Osteoblast (primary cell): ENCODE measurements at places on chromosomes 4 and X.
A peak's percentile ranks its signal among the peaks of the same experiment; 100 is the strongest.

DNA sequence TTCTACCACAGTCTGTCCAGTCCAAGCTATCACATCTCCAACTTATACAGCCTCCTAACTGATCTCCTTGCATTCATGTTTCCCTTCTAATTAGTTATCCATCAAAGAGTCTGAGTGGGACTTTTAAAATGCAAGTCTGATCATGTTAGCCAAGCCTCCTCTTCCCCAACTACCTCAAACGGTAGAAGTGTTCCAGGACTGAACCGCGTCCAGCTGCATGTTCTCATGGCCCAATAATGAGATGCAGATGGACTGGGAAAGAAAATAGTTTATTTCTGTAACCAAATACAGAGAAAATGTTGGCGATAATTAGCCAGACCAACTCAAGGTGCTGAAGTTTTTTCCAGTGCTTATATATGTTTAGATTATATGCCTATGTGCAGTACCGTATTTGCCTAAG is 46.6 kb upstream of the PPP1R2C start:
- no peak for DNase-seq

- DNase-seq = no peak
Observed at GRCh38 chr4:23942471-23942870, 52.6 kb upstream of the PPARGC1A start.

DNA sequence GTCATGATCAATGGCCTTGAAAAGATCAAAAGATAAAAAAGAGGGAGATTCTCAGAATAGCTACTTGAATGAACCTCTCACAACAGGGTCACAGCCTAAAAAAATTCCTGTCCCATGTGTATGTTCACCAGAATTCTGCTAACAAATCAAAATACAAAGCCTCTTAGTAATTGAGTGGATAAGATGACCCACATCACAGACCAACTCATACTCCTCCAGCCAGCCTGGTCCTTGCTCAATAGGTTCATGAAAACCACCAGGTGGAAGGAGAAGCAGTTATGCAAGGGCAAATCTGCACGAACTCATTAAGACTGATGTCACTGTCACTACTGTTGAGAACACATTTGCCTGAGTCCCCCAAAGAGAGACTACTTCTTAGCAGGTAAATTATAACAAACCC is 21.5 kb downstream of the WDFY3 start:
- DNase-seq = no peak

DNA sequence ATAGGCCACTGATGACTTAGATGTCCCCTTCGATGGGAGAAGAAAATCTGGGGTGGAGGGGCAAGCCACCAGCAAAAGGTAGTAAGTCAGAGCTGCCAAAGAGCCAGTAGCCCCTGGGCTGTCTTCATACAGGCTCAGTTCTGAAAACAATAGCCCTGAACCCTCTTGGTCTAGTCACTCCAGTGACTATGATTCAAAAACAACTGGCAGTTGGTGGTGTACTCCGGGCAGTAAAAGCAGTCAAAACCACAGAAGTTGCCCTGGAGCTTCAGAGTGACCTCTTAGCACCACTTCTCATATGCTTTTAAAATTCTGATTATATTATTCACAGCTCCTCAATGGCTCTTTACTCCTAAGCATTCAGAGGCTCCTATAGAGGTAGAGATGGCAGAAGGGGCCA is 164.3 kb upstream of the MAMLD1 start:
- peak; percentile 89 for DNase-seq

- no peak for DNase-seq
Observed at GRCh38 chr4:98584265-98584664, 74.1 kb downstream of the TSPAN5 start.

- DNase-seq = peak; percentile 71
Observed at GRCh38 chr4:83252782-83253405, 31.7 kb downstream of the COQ2 start.

DNA sequence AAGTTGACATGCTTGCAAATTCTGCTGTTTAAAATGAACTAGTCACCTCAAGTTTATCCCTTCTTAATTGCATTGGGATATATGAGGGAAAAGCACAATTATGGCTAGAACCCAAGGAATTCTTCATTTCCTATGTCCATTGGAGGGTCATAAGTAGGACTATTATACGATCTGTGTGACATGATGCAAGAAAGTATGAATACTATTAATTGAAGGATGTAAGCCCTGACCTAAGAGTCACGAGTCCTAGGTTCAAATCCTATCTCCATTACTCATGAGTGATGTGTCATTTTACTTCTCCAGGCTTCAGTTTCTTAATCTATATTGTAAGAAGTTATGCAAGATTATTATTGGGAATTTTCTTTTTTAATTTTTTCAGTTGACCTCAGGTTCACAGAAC is 542.9 kb upstream of the GRIA3 start:
- no peak for DNase-seq

DNA sequence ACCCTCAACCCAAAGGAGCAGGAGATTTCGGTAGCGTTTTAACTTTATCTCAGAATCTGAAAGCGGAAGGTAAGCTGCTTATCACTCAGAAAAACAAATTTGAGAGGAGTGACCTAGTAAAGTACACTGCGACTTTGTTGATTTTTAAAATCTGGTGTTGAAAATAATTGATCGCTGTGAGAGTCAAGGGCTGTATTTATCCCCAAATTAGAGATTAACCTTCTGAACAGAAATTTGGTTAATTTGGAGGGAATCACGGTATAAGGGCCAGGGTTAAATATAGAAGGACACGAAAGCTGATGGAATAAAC is 212 bp downstream of the CLCN4 start:
- peak; percentile 42 for DNase-seq

- DNase-seq = no peak
Observed at GRCh38 chrX:15127010-15127409, 142.9 kb downstream of the ASB9 start.

DNA sequence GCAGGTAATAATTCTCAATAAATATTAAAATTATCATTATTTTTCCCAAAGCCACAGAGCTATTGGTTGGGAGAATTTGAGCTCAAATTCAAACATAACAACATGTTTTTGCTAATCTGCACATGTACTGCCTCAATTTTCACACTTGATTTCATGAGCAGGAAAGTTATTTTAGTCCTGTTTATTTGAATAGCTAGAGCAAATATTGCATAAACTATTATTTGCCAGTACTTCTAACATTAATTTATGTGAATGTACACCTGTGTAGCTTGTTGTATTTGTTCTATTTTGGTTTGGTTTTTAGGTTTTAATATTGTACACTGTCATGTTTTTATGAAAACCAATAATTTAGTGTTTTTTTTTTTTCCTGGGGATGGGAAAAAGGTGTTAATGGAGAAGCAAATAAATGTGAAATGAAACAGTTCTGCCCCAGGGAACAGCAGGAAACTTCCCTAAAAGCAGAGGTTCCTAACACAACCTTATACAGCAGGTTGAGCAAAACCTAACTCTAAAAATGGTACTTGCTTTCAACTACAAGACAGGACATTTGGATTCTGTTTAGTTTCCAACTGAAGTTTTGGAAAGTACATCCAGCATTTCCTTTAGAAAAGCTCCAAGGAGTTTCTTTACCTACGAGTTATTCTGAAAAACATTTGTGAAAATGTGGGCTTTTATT is 99.4 kb downstream of the SYNPO2 start:
- DNase-seq = no peak

DNA sequence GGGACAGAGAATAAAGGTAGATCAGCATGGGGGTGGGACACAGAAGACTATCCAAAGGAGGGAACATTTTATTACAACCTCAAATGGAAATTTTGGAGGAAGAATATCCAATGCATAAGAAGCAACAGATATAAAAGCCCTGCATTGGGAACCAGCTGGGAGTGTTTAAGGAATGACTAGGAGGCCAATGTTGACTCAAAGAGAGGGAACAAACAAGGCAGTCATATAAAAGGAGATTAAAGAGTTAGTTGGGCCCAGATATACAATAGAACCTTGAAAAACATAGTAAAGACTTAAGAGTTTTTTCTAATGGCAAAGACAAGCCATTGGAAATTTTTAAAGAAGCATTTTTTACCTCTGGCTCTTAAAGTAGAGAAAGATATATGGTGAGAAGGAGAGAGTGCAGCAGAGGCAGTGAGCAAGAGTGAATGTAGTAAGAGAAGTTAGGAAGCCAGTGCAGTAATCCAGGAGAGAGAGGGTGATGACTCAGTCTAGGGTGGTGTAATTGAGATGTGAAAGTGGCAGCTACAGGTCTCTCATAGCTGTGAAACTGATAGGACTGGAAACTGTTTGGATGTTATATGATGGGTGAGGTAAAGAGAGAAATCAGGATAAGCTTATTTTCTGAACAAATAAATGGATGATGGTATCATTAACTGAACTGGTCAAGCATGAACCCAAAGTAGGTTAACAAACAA is 182.2 kb upstream of the ATOH1 start:
- no peak for DNase-seq

- no peak for DNase-seq
Observed at GRCh38 chr4:74896595-74896994, 36.3 kb upstream of the PARM1 start.

GRCh38 chrX:38607976-38608375 is 46.6 kb downstream of the TSPAN7 start:
- no peak for DNase-seq

- no peak for DNase-seq
Observed at GRCh38 chrX:48590203-48591103, 6.8 kb upstream of the WDR13 start.

DNA sequence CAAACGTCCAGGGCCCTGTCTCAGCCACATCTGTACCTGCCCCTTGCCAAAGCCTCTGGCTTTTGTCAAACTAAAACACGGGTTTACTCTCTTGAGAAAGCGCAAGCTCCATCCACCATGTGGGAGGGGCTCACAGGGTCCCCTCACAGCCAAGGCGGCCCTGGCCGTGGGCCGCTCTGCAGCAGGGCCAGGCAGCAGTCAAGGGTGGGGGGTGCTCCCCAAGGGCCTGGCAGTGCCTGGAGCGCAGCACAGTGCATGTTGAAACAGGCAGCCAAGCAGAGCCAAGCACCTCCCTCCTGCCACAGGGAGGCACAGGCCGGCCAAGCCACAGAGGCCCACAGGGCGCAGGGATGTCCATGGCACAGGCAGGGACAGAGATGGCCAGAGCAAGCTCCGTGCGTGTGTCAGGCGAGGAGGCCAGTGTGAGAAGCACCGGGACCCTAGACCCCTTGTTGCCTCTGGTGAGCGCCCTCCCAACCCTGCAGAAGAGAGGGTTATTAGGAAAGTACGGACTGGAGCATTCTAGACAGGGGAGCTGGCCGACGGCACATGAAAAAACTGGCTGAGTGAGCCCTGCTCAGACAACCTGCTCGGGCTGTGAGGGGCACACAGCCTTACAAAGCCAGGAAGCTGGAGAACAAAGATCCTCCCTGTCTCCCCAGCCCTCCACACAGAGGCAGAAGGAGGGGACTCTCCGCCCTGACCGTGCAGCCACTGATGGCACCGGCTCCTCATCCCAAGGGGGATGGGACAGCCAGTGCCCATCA is 39.0 kb downstream of the FAM53A start:
- DNase-seq = peak; percentile 97

GRCh38 chr4:69330345-69331047 is 50.2 kb downstream of the UGT2B28 start:
- no peak for DNase-seq

DNA sequence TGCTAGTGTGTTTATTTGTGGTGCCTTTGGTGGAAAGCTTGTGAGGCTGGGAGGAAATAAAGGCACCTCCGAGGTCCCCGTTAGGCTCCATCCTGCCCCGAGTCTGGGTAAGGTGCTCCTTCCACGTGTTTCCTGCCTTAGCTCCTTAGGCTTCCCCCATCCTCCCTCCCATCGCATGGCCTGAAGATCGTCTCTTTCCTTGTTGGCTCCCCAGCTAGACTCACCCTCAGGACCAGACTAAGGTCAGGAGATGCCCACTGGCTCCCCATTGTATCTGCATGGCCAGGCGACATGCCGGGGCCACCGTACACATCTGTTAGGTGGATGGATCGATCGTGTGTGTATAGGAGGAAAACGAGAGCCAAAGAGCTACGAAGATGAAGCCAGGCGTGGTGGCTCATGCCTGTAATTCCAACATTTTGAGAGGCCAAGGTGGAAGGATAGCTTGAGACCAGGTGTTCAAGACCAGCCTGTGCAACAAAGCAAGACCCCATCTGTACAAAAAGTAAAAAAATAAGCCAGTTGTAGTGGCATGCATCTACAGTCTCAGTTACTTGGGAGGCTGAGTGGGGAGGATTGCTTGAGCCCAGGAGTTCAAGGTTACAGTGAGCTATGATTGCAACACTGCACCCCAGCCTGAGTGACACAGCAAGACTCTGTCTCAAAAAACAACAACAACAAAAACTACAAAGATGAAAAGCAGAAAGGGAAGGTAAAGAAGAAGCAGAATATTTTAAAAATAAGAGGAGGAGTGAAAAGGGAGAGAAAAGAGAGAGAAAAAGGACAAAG is 53.7 kb downstream of the SEPSECS start:
- DNase-seq = no peak

GRCh38 chrX:18941896-18942295 is 42.0 kb downstream of the PHKA2 start:
- no peak for DNase-seq

DNA sequence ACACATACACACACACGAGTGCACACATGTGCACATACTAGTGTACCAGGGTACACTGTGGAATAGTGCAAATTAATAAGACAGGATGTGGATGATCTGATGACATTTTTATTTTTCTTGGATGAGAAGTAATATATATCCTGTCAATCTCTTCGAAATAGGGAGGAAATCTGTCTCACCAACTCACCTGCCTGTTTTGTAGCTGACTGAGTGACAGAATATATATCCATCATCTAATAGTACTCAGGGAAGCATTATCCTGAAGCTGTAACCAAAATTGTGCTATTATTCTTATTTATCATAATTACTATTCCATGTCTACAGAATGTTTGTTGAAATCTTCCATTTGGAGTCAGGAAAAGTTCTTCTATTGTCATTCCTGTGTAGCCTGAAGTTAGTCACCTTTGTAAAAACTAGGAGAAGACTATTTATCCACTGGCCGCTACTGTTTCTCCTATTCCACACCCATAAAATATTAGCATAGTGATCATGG is 888.0 kb downstream of the TRAM1L1 start:
- no peak for DNase-seq

DNA sequence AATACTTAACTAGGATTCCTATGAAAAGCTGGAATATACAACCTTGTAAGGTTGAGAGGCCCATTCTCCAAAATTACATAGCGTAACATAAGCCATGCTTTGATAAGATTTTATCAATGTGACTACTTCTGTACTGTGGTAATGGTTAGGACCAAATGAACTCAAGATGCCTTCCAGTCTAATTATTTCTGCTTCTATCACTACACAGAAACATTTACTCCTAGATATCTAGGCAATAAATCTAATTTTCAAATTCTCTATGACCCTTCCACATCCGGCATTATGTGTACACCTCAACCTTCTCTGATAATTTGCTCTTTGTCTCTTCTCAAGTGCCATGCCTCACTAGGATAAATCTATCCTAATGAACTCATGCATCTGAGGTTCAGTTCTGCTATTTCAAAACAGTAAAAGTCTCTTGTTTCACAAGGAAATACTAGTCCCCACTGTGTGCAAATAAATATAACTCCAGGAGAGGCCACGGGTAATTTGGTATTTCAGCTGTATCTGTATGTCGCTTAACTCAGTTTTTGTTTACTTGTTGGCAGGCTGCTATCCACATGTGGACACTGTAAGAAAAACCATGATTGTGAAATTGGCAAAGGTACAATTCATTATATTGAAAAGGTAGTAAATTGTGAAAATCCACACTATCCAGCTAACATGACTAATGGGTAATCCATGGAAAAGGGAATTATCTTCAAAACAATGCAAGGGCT is 93.3 kb downstream of the PRDM5 start:
- DNase-seq = no peak

GRCh38 chr4:153852501-153852900 is 63.6 kb upstream of the SFRP2 start:
- no peak for DNase-seq
